ENCODE measurements at places on chromosomes 13 and 19. TPM values are rescaled to one million over a fixed set of nuclear protein-coding genes. Genes with fewer than 3 reads are reported as not detected.

ICAM5 gene
- 1.9 TPM for total RNA-seq

CCL25 gene
- total RNA-seq: not detected

PET100 gene
- total RNA-seq: 45.1 TPM

CATSPERD gene
- not detected for total RNA-seq

IGLON5 gene
- 0.18 TPM for total RNA-seq

CLEC4M gene
- not detected for total RNA-seq

PLIN5 gene
- not detected for total RNA-seq

All from activated CD4-positive, alpha-beta T cell treated with anti-CD3 and anti-CD28 coated beads for 36 hours (primary cell).